Effector CD4-positive, alpha-beta T cell (primary cell): ENCODE measurements at places on chromosomes 11 and 22.

DNA sequence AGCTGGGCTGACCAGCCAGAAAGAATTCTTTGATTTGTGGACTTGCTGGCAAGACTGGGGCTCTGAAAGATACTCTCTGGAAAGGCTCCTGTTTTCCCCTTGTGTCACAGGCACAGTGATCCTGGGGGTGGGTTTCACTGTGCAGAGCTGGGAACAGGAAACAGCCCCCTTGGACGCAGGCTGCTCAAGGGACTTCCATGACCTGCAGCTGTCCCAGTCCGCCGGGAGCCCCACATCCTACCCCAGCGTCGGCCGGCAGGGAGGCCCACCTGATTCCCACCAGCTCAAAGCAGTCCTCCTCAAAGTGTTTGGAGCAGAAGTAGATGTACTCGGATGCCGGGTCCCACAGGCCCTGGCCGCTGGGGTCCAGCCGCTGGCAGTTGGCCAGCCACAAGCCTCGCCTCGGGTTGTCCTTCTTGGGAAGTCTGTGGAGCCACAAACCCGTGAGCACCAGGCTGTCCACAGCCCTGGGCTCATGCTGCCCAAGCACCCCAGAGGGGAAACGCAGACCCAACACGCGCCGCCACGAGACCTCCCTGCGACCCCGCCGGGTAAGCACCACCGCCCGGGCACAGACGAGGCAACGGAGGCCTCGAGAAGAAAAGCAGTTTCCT lies 824 bp downstream of the THAP7 start:
- no peak for DNase-seq

DNA sequence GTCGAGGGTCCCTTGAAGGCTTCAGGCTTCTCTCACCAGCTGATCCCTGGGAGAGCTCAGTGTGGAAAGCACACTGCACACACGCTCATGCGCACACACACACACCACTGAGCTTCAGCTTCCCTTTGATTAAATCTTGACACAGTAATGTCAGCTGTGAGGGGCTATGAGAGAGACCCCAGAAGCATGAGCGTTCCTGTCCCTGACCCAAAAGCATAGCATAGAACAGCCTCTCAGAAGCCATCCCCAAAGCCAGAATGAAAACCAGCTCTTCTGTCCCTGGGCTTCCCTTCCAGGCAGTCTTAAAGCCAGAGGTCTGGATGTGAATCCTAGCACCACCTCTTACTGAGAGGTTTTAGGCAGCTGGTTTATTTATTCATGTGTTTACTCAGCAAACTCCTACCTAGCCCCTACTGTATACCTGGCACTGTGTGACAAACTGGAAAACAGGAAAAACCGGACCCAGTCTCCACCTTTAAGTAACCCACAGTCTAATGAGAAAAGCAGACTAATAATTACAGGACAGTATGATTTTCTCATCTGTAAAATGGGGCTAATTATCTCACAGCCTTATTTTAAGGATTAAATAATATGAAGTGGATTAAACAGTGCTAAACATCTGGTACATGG lies 15.9 kb downstream of the GALNT18 start:
- no peak for DNase-seq

DNA sequence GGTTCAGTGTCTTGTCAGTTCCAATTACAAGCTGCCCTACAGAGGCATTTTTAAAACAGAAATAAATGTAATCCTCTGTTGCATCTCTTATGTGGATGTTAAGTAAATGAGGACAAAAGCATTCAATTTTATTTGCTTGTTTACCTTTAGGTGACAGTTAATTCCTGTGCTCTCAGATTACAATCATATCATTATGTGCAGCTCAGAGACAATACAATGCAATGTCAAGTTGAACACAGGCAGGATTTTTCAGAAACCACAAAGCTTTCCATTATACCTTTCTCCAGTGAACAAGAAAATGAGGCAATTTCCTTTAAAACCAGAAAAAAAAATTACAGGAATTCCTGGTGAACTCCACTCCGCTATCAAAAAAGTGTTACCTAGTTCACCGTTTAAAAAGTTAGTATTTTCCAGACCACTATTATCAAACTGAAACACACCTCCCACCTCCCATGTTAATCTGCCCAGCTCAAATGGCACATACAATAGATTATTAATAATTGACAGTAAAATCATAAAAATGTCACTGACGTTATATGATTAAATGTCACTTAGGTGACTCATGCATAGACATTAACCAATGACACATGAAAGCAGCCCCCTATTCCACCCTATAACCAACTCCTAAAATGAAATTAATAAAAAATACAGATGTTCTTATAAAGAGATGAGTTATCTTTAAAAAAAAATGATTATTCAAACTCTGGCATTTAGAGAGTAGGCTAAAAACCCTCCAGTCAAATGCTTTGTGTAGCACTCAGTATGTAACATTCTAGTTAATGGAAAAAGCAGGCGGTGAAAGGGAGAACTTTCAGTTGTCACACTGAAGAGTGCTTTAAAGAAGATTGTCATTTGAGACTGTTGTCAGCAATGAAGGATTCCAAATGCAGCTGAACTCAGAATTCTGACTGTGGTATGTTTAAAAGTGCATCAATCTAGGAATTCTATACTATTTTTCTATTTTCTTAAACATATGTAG lies 98.6 kb downstream of the MUC15 start:
- no peak for DNase-seq

- no peak for DNase-seq
Observed at GRCh38 chr11:120714438-120714837, 202.9 kb downstream of the GRIK4 start.

GRCh38 chr11:133509924-133510697 lies 22.2 kb downstream of the OPCML start:
- DNase-seq, result no peak

DNA sequence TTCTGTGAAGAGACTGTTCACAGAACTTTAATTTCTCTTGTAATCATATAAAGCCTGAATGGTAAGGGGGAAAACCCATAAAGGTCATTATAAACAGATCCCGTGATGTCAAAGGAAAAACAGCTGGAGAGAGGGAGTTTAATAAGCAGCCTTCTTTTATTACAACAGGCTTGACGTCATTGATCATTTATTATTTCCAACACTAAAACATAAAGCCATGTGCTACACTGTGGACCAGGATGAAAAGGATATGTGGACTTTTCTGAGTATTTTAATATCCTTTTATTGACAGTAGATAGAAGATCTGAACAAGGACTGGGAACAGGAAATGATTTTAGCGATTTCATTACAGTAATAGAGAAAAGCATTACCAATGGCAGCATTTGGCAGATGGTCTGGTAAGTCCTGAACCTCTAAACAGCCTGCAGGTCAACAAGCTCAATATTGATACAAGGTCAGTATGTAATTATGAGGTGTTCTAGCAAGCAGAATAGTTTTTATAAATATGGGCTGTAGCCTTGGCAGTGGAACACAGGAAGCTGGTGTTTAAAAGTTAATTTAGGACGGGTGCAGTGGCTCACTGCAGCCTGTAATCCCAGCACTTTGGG lies 25.1 kb upstream of the TPH1 start:
- DNase-seq, result no peak

GRCh38 chr11:1670905-1671371 lies 26.1 kb upstream of the KRTAP5-6 start:
- DNase-seq, result no peak

DNA sequence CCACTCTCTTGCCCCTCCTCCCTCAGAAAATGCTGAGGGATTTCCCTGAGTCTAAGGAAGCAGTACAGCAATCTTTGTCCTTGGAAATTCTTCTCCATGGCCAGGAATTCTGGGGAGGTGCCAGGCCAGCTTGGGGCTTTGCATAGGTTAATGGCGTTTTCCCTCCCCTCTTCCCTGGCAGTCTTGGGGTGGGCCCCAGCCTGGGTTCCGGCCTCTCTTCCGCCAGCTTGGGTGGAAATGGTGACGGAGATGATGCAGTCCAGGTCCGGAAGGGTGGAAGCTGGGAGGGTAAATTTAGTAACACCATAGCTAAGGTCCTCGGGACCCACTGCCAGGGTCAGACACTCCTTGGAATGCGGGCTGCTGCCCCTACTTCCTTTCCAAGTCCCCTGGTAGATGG lies 5.0 kb downstream of the PHLDB1 start:
- DNase-seq, result no peak

DNA sequence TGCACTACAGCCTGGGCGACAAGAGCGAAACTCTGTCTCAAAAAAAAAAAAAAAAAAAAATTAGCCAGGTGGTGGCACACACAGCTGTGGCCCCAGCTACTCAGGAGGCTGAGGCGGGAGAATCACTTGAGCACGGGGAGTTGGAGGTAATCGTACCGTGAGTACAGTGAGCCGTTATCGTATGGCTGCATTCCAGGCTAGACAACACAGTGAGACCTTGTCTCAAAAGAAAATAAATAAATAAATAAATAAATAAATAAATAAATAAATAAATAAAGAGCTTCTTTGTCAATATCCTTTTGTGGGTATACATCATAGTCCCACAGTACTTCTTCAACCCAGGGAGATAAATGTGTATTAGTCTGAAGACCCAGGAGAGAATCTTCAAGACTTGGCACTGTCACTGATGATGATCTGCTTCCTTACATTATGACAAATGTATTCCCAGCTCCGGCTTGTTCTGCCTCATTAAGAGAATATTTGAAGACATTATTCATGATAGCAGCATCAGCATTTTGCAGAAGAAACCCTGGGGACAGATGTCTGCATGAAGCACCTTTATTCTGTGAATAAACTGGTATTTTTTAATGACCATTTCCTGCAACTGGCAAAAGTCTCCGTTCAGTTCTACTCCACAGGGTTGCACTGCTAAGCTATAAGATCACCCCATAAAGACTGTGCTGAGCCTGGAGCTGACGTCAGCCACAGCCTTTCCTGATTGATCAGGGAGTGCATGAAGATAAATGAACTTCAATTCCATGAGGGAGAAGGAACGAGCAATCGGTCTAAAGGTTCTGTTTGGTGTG lies 1.6 kb upstream of the ACY3 start:
- no peak for DNase-seq

DNA sequence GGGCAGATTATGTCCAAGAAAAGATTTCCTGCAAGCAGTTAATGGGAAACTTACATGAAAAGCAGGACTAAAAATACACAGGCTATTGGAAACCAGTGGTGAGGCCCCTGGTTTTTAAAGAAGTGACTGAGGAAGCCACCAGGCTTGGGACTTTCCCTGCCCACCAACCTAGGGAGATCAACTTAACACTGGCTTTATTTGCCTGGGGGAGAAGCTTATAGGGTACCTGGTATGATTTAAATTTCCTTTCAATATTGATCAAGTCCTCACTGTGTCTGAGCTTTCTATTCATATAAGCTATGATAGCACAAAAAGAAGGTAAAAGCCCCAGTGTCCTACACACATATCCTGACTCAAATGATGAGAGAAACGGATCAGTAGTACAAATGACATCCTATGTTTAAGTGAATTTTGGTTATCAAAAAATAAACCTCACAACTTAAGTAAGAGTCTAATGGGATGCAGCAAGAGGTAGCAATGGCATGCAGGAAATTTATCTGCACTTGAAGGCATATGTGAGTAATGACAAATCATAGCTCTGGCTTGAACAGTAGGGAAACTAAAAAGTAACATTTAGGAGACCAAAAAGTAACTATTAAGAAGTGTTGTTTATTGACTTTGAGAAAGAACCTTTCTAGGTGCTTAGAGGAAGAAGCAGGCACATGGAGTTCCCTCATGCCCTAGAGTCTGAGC lies 85.3 kb downstream of the GAB2 start:
- DNase-seq, result no peak

- DNase-seq, result no peak
Observed at GRCh38 chr11:120632579-120632978, 121.0 kb downstream of the GRIK4 start.

DNA sequence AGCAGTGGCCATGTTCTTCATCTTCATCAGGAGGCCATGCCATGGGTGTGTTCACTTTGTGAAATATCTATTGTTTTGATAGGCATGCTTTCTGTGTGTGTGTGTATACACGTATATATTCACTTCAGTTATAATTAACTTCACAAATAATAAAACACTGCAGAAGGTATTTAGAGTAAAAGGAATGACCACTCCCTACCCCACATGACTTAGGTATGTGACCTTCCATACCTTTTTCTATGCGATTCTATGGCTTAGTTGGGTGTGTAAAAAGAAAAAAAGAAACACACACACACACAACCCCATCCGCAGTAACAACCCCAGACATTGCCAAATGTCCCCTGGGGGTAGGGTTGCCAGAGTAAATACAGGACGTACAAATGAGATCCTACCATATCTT lies 72.0 kb downstream of the CYTH4 start:
- DNase-seq, result no peak

DNA sequence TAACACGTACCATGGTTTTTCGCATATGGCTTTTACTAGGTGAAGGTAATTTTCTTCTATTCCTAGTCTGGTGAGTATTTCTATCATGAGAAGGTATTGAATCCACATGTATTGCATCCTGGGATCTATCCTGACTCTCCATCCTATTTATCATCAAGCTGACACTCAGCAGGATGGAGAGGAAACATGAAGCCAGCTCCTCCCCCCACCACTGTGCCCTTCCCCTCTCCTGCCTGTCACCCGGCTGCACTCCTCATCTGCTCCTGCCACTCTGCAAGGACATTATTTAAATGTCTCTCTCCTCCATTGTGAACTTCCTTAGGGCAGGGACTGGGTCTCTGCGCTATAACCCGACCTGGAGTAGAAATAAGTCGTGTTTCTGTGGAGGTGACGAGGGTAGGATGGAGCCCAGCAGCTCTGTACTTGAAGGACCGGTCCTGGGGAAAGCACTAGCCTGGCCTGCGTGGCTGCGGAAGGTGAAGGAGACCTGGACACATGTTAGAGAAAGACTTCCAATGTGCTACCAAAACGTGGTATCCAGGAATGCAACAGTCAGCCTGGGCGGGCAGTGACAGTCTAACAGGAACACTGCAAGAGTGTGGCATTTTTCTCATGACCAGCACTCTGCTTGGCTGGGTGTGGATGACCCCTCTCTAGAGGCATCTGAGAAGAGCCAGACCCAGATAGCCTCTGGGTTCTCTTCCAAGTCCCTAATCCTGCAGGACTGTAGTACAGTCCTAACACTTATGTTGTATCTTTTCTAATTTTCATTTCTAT lies 111.2 kb downstream of the MICAL3 start:
- no peak for DNase-seq

DNA sequence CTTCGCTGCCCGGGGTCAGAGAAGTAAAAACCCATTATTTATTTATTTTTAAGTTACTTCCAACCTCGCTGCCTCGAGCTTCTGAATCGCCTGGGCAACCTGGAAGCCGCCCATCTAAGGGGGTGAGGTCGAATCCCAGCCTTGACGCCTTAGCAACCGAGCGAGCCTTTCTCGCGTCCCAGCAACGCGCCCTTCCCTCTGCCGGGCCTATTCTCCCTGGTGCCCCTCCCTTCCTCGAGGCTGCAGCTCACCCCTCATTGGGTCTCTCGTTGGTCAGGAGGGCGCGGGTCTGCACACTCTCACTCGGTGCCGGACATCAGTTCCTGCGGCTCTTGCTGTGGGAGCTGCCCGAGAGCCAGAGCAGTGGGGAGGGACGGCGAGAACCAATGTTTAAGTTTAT lies at the start of gene CCDC81:
CCDC81 (plus strand) TSS at position 302 of the 400 bp plus-strand sequence. CDS start 277 bp downstream, outside the sequence.
- no peak for DNase-seq

- no peak for DNase-seq
Observed at GRCh38 chr11:33900159-33900840, 8.4 kb upstream of the LMO2 start.
